SJCRH30 (cell line): ENCODE measurements at places on chromosomes 5 and 9.

DNA sequence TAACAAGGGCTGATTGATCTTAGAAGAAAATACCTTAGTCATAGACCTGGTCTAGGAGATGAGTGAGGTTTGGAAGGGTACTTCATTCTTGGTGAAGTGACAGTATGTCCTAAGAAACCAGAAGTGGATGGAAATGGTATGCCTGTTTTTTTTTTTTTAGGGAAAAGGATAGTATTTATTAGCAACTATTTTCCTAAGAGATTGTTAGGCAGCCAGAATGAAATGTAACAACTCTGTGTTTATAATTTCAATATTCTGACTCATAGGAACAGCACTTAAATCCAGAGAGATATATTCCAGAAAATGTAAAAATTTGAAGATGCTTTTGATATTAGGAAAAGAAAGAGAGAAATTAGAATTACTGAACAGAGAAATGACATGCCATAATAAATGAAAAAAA is 21.2 kb upstream of the ARL14EPL start:
- no peak for DNase-seq

- DNase-seq: peak; percentile 24
Observed at GRCh38 chr9:127447416-127448111, 3.6 kb downstream of the RPL12 start.

- DNase-seq: no peak
Observed at GRCh38 chr9:76415731-76416130, 21.5 kb upstream of the RFK start.

DNA sequence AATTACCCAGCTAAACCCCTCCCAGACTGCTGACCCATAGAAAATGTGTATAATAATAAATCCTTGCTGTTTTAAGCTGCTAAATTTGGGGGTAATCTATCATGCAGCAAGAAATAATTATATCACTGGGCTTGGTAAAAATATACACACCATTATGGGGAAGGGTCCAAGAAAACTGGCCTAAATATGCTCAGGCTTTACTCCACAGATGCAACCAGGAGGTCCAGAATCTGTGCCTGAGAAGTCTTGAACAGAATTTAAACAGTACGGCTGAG is 102.5 kb upstream of the SLC44A1 start:
- no peak for DNase-seq

- DNase-seq: peak; percentile 41
Observed at GRCh38 chr5:165497707-165498106, 1992.3 kb downstream of the MAT2B start.

GRCh38 chr5:145237843-145238242 is 597.3 kb downstream of the PRELID2 start:
- peak; percentile 51 for DNase-seq

- DNase-seq: no peak
Observed at GRCh38 chr9:124351672-124352468, 63.4 kb downstream of the PSMB7 start.

DNA sequence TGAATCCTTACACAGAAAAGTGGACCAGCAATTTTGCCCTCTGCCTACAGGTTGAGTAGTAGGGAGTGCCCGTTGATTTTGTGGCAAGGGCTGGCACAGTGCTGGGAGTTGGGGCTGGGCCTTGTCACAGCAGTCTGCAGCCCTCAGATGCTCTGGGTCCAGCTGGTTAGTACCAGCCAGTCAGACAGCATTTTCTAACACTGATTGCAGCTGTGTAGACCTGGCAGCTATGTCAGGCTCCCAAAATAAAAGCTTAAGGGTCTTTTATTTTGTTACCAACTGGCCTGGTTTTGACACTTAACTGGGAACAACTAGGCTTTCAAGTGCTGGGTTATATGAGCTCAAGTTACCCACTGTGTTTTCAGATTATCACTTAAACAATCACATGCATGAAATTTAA is 57.7 kb downstream of the MAT2B start:
- DNase-seq: no peak

DNA sequence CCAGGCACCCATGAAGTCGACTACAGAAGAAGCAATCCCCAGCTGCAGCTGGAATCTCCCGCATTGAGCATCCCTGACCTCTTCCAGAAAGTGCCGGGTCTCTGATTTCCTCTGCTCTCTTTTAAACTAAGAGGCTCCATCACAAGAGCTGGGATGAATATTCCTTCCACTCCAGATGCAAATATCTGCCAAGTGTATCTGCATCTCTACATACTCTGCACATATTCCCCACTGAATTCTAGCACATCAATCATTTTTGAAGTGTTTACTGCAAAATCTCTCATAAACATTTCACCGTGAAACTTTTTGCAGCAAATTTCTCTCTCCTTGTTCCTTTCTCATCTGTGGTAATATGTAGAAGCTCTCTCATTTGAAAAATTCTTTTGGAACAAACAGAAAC is 161.5 kb downstream of the GABRB2 start:
- no peak for DNase-seq

GRCh38 chr9:75504721-75505120 is 385.8 kb upstream of the PCSK5 start:
- no peak for DNase-seq

DNA sequence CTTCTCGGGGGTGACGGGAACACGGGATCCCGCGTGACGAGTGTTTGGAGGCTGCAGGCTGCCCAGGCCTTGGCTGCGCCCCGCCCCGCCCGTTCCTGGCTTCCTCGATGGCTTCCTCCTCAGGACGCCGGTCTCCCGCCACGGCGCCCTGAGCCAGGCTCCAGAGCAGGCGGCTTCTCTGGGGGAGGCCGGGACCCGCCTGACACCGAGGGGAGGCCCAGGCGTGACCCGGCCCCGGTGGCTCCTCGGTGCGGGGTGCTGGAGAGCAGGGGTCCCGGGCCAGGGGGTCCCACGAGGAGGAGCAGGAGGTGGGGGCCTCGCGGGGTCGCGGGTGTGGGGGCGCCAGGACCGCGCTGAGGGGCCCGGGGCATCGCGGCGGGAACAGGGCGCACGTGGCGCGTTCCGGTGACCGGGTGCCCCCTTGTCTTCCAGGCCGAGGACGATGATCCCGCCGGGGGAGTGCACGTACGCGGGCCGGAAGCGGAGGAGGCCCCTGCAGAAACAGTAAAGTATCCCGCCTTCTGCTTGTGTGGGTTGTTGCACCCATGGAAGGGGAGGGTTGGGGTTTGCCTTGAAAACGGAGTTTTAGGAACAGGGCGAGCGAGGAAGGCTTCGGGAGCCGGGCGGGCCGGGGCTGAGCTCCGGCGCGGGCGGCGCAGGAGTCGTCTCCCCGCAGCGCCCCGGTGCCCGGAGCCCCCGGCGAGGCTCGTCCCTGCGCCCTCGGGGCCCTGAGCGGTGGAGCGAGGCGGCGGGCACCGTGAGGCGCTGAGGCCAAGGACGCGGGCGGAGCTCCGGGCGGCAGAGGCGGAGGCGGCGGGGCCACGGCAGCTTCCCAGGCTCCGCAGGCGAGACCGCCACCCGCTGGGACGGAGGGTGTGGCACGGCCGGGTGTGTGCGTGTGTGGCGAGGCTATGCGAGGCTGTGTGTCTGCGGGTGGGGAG is 22.2 kb downstream of the AHRR start:
- DNase-seq: no peak

DNA sequence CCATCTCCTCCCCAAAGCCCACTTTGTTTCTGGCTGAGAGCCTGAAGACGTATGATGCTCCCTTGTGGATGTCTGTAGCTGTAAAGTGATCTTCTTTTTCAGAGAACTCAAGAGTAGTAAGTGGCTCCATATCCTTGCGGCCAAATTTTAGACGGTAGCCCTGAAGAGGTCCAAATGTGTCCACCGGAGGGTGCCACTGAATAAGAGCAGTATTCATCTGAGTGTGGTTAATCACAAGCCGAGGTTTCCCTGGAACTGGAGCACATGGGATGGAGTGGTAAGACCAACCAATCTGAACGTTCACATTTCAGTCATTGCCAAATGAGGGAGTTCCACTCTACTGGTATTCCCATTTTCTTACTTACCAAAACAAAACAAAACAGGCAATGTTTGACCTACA is 686.5 kb upstream of the DMAC1 start:
- DNase-seq: peak; percentile 75

DNA sequence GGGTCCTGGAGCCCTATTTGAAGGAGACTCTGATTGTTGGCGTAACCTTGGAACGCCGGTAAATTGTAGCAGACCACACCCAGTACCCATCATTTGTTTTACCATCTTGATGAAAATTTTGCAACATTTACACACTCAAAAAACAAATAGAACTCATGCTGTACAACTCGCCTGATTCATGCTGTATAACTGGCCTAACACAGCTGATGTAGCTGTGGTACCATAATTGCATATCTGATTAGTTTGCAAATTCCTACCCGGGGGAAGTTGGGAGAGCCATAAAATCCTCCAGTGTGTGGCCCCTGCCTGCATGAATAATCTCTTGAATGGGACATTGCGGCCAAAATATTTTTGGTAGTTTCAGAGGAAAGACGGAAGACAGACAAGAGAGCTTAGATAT is 9.7 kb downstream of the NIPAL4 start:
- no peak for DNase-seq

DNA sequence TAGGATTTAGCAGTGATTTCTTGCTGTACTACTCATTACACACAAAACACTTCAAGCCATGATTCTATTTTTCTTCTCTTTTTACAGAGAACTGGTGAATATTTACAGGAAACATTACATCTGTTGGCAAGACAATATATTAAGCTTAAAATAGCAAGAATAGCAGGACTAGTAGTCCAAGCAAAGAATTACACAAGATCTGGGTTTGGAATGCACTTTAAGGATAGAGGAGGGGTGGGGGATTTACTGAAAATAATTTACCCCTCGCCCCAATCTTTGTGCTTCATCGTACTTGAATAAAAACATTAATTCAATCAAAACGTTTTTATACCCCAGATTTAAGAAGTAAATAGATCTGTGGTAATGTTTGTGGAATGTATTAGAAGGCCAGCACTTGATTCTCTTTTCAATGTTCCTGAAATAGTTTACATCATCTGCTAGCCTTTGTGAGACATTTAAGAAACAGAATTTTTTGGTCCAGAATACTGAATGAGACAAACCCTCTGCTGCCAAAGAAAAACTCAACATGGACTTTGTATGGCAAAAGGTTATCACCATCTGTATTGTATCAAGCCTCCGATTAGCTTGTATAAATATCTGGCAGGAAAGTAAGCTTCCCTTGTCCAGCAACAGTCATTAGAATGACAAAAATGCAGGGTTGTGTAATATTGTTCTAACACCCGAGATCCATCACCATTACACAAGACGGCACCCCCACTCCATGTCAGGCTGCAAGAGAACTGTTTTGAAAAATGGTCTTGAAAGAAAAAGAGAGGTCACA is 23.8 kb downstream of the SVEP1 start:
- no peak for DNase-seq

DNA sequence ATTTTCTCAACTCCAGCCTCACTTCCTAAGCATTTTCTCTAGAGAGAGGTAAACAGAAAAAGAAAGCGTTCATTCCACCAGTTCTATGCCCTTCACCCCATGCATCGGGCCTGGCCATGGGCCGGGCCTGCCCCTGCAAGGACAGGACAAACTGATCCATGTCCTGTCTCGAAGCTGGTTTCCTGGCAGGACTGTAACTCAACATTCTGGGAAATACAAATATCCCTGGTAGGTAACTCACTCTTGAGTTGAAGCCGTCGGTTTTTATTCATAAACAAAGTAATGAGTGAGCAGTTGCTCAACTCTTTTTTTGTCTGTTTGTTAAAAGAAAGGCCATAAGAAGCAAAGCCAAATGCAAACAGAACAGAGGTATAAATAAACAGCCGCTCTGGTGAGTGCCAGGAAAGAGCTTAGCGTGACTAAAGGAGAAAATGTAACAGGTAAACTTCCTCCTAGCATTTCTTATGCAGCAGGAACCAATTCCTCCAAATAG is 64.4 kb upstream of the DNAH5 start:
- no peak for DNase-seq

DNA sequence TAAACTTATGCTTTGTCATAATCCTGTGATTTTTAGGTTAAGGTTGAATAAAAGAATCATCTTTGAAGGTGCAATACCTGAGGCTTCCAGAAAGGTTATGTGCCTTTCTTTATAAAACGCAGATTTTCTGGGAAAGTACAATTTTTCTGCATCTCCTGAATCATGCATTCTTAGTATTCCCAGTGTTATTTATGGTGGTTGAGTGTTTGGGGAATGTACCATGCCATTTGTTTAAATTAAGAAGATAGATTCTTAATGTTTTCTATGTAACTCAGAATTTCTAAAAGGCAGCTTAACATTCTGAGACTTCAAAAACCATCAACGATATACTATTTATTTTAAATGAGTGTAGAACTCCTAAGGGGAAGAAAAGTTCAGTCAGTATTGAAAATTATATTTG is 108.1 kb upstream of the FBN2 start:
- no peak for DNase-seq

- no peak for DNase-seq
Observed at GRCh38 chr5:112870966-112871365, 9.9 kb downstream of the SRP19 start.

DNA sequence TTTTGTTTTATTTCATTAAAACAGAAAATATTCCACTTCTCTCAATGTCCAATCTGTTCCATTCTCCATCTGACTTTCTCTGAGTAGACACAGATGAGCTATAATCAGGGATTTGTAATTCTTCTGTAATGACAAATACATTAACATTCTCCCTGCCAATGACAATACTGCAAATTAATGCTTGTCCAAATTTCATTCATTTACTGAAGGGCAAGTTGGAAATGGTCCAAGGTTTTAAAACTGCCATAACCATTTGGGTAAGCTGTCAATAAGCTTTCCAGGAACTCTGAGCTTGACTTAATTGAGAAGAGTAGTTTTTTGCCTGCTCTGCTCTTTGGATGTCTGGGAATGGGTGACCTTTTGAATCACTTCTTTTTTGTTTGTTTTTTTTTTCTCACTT is 253.5 kb downstream of the DMRTA1 start:
- no peak for DNase-seq

DNA sequence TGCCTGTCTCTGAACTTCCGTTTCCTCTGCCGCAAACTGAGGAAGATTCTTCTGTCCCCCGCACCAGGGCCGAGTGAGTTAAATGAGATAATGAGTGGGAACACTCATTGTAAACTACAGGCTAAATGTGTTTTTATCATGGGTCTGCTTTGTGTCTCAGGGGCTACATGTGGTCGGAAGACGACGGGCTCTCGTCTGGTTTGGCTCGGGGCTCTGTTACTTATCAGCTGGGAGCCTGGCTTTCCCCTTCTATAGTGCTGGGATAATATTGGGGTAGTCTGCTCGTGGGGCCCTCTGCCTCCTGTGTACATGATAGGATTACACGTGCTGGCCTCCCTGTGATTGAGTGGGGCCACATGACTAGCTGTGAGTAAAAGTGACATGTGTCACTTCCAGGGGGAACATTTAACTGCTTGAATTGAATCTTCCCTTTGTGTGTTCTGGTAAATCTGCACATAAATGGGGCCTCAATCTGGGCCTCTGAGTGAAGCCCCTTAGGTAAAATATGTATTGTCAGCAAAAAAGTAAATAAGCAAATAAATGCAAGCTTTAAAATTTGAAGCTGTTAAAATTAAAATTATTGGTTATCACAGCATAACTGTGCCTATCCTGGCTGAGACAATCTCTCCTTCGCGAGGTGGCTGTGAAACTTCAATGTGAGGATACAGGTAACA is 86.9 kb upstream of the SH3PXD2B start:
- DNase-seq: no peak

- no peak for DNase-seq
Observed at GRCh38 chr9:120893611-120894307, 16.8 kb upstream of the PHF19 start.

- no peak for DNase-seq
Observed at GRCh38 chr5:168822745-168823281, 243.6 kb upstream of the PANK3 start.
